ENCODE measurements at places on chromosomes 3 and 15.

- no peak for DNase-seq
These were observed 110.7 kb downstream of the LRRC49 start for GRCh38 chr15:71003319-71003718.

DNA sequence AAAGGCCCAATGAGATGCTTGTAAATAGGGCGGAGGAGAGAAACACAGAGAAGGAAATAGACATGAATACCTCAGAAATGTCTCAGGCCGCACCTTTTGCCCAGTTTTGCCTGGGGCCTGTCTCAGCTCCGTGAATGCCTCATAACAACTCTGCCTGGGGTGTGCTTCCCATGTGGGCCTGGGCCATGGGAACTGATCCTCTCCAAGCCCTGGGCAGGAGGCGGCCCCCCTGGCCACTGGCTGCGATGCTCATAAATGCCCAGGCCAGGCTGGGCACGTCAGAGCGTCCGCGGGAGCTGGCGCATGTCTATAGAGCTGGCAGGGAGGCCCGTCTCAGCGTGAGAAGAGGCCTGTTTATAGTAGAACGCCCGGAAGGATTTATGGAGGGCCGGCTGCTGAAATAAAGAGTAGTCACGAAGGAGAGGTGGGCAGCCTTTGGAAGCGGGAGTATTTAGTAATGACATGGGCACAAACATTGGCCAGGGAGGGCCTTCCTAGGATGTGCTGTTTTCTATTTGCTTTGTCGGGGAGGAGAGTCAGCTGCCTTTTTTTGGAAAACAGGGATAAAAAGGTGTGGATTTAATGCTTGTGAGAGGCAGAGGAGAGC, 85.9 kb upstream of the IGF1R start:
- no peak for DNase-seq

GRCh38 chr3:99866261-99866761, 48.6 kb downstream of the CMSS1 start:
- DNase-seq, result peak; percentile 60

GRCh38 chr15:87167055-87167454, 1087.4 kb downstream of the AGBL1 start:
- no peak for DNase-seq

GRCh38 chr3:9690451-9691450, 12.9 kb upstream of the CPNE9 start:
- DNase-seq, result no peak

DNA sequence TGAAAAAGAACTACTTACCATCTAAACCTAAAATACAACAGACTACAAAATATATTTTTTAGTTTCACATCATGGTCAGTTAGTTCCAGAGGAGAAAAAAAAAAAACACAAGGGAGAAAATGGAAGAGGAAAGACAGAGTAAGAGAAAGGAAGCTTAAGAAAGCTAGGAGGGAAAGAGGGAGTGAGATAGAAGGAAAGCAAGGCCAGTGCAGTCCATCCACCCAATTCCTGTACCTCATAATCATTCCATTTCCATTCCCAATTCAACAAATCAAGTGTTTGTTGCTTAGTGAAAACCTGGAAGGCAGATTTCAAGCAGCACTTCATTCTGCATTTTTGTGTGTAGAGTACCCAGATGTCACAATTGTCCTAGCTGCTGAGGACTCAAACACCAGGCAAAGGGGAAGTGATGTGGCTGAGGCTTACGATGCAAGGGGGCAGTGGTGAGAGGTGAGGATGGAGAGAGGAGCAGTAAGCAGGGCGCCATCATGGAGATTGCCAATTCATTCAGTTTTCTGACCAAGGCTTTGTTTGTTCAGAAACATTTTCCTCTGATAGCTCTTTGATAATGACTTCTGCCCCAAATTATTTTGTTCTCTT, 83.6 kb upstream of the GSK3B start:
- DNase-seq, result no peak

DNA sequence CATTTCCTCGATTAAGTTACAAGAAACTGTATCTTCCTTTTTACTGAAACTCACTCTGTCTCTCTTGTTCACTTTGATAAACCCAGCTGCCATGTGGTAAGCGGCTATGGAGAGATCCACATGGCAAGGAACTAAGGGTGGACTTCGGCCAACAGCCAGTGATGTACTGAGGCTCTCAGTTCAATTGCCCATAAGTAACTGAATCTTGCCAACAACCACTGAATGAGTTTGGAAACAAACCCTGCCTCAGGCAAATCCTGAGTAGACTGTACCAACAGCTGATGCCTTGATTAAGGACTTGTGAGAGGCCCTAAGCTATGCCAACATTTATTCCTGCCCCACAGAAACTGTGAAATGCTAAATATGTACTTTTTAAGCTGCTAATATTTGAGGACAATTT, 433.5 kb downstream of the PLOD2 start:
- no peak for DNase-seq

- DNase-seq, result no peak
These were observed 39.3 kb upstream of the INSYN1 start for GRCh38 chr15:73792415-73792814.

- no peak for DNase-seq
These were observed 61.4 kb downstream of the BFSP2 start for GRCh38 chr3:133461291-133461690.

DNA sequence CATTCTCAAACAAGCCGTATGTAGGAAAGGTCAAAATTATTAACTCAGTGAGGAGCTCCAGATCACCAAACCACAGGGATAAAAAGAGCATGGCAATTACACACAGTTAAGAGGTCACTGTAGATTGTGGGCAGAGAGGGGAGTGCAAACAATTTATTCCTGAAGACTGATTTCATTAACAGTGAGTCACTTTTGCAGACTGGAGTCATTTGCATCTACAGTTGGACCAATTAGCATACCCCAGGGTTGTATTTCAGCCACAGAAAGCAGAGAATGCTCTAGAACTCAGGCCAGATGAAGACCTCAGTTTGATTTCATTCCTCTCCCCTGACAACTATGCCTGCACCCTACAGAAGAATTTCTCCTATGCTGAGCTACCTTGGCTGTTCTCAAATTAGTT, 40.1 kb downstream of the SETMAR start:
- no peak for DNase-seq

- no peak for DNase-seq
These were observed 153.8 kb downstream of the ADAM10 start for GRCh38 chr15:58595516-58596263.

DNA sequence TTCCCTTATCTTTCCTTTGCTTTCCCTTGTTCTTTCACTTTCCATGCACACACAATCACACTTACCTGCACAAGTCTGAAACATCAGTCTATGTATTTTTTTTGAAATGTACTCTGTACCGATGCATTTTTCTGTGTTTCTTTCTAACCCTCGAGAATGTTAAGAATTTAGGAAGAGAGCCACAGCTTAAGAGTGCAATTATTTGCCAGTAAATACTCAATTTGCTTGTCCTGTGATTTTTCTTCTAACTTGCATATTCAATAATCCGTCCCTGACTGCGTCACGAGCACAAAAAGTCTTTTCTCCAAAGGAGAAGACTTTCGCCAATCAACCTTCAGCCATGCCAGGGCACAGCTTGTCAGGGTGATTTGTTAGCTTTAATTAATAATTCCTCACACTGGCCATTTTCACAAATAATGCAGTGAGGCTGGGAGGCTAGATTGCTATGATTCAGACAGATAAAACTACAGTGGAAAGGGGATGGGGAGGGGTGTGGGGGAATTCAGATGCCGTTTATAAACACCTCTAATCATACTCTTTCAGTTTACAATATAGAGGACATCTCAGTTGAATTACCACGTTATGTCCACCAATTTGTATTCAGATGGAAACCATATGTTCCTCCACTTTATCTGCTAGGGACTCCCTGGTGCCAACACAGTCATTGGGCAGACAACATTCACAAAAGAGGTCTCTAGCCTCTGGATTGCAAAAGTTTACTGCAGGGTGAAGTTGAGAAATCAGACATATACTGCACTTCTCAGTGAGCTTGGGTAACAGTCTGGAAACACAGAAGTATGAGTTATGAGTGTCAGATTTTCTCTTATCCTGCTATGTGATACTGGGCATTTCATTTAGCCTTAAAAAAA, 388.0 kb downstream of the ZBTB20 start:
- DNase-seq, result no peak

DNA sequence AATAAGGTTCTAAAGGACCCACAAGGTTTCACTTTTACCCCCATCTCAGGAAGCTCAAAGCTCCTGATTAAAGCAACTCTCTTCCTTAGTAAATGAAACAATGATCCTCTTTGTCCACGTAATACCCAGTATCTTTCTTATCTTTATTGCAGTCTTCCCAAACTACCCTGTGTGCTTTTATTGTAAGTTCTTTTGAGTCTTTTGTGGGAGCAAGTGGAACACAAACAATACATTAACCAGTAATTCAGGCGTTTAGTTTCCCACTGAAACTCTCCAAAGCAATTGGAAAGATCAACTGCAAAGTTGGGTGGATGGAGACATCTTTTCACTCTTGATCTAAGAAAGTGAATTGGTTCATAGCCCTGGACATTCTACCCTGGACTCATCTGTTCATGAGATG, 240.0 kb downstream of the ZNF621 start:
- DNase-seq, result no peak

- no peak for DNase-seq
These were observed 468.6 kb downstream of the CNTN6 start for GRCh38 chr3:1561427-1561826.

- no peak for DNase-seq
These were observed 897 bp downstream of the RAD54L2 start for GRCh38 chr3:51539291-51539941.

DNA sequence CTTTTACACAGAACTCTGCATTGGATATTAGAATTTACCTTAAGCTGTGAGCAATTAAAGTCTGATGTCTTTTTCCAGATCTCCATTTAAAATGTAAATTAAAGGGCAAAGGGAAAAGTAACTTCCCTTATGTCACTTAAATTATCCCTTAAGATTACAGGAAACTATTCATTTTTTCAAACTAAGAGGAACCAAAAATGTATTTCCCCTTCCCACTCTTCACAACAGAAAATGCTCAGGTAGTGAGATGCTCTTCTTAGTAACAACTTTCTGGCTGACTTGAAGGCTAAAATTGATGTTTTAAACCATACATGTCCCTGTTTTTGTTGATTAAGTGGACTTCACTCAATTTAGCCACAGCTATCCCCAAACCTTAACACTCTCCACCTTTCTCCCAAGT, 17.6 kb downstream of the RSL24D1 start:
- no peak for DNase-seq

- no peak for DNase-seq
These were observed 19.2 kb upstream of the MFGE8 start for GRCh38 chr15:88932271-88932874.

- DNase-seq, result peak; percentile 62
These were observed 6.0 kb downstream of the CCR2 start for GRCh38 chr3:46359733-46360493.

DNA sequence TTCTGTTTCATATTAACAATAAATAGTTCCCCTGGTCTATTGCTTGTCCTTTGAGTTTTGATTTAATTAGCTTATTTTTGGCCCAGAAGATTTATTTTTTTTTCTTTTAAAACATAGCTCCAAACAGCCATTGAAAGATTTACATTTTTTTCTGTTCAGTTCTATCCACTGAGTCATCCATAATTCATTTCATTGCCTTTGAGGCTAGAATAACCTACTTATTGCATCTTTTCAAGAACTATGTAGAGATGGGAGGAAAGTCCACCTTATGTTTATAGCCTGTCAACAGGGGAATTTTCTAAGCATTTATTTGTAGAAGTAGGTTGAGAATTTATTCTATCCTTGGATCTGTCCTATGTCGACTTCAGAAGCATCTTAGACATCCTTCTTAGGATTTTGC, 53.4 kb upstream of the CHD2 start:
- DNase-seq, result no peak

DNA sequence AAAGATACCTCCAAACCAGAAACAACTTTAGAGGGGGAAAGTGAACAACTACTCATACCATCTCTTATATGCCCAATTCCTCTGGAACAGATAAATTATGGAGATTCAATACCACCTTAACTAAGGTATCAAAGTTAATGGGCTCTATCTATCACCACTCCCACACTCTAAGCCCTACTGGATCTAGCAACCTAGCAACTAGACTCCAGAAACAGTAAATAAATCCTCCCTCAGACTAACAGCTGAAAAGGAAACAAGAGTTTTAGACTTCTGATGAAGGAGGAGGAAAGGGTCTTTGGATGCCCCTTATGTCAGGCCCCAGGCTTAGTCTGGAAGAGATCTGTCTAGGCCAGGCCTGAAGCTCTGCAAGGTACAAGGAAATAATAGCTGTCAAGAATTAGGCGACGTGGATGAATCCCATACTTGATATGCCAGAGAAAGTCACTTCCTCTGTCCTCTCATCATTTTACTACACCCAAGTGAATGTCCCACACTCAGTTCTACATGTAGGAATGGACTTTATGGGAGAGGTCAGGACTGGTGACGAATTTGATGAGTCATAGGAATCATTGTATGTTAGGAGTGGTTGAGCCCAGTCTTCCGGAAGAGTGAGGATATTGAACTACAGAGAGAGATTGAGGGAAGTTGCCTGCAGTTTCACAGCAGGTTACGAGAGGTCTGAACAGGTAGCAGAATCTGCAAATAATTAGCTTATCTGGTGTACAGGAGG, 113.8 kb downstream of the AKAP13 start:
- DNase-seq, result no peak

GRCh38 chr3:126530171-126531050, 6.5 kb downstream of the CHST13 start:
- no peak for DNase-seq

GRCh38 chr15:38860253-38860652, 295.6 kb upstream of the RASGRP1 start:
- DNase-seq, result no peak

GRCh38 chr3:197031315-197032285, 2.0 kb upstream of the MELTF start:
- no peak for DNase-seq

GRCh38 chr3:97712919-97713318, 51.6 kb upstream of the ARL6 start:
- DNase-seq, result no peak

- no peak for DNase-seq
These were observed 208.1 kb upstream of the UMPS start for GRCh38 chr3:124522082-124522625.

DNA sequence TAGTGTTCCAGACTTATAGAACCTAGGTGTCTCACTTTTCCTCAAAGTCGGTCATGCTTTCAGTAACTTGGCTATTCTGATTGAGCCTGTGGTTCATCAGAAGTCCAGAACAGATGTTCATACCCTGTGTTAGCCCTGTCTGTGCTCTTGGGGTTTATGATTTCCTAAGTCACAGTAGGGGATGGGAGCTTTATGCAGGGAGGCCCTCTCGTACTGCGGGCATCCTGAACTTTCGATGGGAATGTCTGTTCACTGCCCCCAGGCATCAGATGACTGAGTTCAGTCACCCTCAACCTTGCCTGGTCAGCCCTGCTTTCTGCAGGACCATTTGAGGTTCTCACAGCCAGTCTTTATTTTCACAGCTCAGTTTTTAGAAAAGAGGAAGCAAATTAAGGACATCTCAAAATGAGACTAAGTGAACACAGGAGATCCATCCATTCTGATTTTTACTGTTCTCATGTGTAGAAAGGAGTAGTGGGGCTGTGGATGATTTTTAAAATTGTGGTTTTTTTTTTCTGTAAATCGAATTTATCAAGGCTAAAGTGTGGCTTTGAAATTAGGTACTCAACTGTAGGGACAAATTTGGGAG, 71.3 kb downstream of the CMTM8 start:
- DNase-seq, result no peak
